Myocyte (in vitro differentiated cells): ENCODE measurements at places on chromosomes 6 and 20. TPM values are rescaled to one million over a fixed set of nuclear protein-coding genes. Genes with fewer than 3 reads are reported as not detected.

Gene KHDC1L
- total RNA-seq, result not detected in 2 replicates

Gene ZKSCAN3
- 4.4 and 5.5 TPM in 2 replicates for total RNA-seq

Gene PRR18
- 0.21 TPM in 1 of 2 replicates, not detected in the other for total RNA-seq

Gene KIAA1755
- total RNA-seq, result 0.16 and 0.57 TPM in 2 replicates

Gene LRRN4
- total RNA-seq, result not detected in 2 replicates
